ENCODE measurements at places on chromosomes 4 and X.

GRCh38 chr4:42167709-42168108, 15.3 kb upstream of the BEND4 start:
- no peak for DNase-seq

DNA sequence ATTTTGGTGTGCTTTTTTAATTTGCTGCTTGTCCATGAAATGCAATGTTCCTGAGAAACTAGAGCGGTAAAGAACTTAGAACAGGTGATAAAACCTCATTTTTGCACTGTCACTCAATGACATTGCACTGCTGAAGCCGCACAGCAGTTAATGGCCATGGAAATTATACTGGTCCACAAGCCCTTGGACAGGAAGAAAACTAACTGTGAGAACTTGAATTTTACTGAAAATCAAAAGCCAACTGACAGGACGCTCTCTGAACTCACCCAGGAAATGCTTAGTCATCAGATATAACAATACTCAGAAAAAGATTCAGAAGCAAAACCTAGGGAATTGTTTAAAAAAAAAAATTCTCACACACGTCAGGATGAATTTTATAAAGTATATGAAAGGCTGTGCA, 246.4 kb upstream of the SLC7A11 start:
- no peak for DNase-seq

- DNase-seq = no peak
Observed at GRCh38 chrX:11309220-11309619, 16.0 kb downstream of the AMELX start.

GRCh38 chr4:141706445-141706844, 70.1 kb downstream of the IL15 start:
- no peak for DNase-seq

GRCh38 chrX:50471390-50471789, 765 bp upstream of the DGKK start:
- DNase-seq = no peak

DNA sequence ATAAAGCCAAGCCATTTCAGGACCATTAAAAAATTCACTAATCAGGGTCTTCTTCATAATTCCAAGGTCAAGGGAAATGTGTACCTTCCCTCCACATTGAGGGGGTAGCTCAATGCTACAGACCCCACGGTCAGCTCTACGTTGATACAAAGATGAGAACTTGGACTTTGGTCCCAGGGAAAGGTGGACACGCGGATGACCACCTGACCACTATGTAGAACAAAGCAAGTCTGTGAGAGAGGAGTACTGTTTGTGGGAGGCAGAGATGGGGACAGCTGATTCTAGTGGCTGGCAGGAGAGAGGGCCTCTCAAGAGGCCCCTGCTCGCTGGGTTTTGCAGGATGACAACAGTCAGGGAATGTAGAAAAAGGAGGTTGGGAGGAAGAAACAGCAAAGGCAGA, 58.0 kb downstream of the SLC2A9 start:
- DNase-seq = no peak

GRCh38 chr4:134470544-134470943, 269.0 kb upstream of the PABPC4L start:
- no peak for DNase-seq

DNA sequence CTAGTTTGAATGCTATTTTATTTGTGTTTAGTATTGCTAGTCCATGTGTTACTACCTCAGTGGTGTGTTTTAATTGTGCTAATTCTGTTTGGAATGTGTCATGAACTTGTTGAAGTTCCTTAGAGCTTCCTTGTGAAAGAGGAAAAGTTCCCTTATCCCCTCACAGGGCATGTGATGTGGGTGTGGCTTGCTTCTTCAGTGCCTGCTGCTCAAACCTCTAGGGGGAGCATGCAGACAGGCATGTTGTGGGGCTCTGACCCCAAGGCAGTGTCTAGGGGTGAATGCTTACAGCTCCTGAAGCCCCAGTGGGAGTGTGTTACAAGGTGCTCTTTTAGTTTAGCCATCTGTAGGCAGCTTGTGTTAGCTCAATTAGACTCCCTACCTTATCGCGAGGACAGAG, 86.5 kb downstream of the MAGED4 start:
- DNase-seq = no peak

- no peak for DNase-seq
Observed at GRCh38 chr4:160795216-160795615, 1368.6 kb downstream of the FSTL5 start.

GRCh38 chrX:12611471-12611870, 179.7 kb upstream of the PRPS2 start:
- no peak for DNase-seq

DNA sequence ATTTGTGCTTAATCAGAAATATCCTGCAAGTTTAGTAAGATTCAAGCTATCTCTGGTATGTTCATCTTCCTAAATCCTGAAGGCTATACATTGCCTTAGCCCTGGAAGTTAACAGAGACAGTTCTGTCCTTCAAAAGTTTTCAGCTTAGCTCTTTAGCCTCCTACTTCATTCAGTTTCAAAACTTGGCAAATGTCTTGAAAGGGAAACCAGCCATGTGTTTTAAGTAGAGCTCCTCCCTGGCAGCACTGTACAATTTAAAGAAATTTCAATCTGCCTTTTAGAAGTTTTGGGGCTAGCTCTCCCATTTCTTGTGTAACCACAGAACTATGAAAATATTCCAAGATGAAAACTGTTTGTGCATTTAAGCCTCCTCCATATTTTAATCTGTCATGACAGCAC, 47.0 kb downstream of the FANCB start:
- no peak for DNase-seq

DNA sequence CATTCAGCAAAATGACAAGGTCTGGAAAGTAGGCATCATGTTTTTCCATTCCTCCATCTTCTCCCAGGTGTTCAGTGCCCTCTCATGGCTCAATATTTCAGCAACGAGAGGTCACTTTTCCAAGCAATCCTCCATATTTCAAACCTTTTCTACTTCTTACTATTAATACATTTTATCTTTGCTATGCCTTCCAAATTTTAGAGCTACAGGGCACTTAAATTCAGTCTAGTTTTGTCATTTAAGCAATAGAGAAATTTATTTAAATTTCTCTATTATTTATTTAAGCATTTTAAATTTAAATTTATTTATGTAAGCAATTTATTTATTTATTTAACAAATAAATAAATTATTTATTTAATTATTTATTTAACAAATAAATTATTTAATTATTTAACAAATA, 305.1 kb upstream of the ANXA10 start:
- DNase-seq = no peak

DNA sequence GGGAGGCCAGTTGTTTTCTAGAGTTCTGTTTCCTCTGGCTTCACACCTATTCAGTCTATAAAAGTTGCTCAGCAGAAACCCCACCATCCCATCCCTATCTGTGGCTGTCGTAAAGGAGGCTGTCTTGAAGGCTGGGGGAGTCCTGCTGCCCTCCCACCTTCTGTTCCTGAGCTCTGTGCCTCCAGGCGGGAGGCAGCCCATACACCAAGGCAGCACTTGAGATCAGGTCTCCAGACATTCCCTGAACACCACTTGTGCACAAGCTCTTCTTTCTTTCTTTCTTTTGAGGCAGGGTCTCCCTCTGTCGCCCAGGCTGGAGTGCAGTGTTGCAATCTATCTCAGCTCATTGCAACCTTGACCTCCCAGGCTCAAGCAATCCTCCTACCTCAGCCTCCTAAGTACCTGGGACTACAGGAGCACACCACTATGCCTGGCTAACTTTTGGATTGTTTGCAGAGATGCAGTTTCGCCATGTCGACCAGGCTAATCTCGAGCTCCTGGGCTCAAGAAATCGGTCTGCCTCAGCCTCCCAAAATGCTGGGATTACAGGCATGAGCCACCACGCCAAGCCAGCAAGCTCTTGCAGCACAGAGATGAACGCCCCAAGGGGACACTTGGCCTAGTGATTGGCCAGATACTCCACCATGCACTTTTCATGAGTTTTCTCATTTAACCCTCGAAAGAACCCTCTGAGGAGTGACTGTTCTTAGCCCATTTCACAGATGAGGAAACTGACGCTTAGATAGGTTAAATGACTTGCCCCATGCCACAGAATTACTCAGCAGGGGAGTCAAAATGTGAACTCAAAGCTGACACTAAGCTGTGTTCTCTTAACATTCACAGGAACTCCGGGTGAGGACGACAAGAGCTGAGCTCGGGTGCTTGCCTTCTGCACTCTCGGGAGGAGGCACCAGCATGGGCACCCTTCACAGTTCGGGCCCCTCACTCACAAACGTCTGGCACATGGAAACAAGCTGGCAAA, 55.8 kb upstream of the ENPP6 start:
- no peak for DNase-seq

- no peak for DNase-seq
Observed at GRCh38 chr4:139209470-139210063, 32.5 kb upstream of the ELF2 start.

- DNase-seq = no peak
Observed at GRCh38 chr4:1470393-1470670, 64.1 kb upstream of the NKX1-1 start.

DNA sequence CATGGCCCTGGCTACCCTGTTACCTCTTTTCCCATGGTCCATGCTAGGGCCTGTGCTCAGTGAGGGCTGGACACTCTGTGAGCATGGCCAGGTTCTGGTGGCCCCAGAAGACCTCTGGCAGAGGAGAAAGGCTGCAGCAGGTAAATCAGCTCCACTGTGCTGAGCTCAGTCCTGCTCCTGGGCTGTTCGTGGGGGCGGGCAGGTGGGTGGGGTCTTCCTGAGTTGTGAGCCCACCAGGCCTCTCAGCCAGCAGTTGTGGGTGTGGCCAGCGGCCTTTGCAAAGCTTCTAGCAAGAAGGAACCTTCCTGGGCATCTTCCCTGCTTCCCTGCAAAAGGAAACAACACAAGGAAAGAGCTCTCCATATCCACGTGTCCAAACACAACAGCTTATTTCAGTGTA, 85.3 kb upstream of the STX18 start:
- no peak for DNase-seq

- DNase-seq = no peak
Observed at GRCh38 chr4:98627531-98628257, 30.7 kb downstream of the TSPAN5 start.

DNA sequence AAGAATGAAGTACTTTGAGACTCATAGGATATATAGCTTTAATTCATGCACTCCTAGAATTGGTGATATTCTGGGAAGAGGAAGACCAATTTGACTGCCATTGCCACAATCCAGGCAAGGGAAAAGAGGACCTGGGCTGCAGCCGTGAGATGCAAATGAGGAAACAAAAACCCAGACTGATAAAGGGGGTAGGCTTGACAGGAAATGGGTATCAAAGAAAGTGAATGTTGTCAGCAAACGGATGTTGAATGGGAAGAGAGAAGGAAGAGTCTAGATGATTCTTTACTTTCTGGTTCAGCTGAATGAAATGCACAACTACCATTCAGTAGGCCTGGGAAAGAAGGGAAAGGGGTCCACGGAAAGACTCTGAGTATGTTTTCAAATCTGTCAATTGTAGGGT, 17.1 kb upstream of the ARHGEF6 start:
- no peak for DNase-seq

GRCh38 chrX:79146640-79147390, 2.3 kb downstream of the GPR174 start:
- no peak for DNase-seq

DNA sequence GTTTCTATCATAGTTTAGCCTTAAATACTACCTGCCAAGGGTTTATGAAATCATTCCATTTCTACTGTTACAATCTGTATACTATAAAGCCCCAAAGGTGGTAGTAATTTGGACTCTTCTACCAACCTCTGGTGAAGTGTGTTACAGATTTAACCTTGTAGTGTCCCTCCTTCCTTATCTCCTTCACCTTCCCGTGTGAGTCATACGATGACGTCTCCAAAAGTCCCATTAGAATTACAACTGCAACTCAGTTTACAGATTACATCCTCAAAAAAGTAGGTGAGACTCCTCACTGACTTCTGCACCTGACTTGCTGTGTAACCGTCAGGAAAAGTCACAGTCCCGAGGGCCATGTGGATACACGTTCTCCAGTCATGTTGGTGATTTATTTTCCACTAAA, 219.0 kb downstream of the DCTD start:
- DNase-seq = no peak

DNA sequence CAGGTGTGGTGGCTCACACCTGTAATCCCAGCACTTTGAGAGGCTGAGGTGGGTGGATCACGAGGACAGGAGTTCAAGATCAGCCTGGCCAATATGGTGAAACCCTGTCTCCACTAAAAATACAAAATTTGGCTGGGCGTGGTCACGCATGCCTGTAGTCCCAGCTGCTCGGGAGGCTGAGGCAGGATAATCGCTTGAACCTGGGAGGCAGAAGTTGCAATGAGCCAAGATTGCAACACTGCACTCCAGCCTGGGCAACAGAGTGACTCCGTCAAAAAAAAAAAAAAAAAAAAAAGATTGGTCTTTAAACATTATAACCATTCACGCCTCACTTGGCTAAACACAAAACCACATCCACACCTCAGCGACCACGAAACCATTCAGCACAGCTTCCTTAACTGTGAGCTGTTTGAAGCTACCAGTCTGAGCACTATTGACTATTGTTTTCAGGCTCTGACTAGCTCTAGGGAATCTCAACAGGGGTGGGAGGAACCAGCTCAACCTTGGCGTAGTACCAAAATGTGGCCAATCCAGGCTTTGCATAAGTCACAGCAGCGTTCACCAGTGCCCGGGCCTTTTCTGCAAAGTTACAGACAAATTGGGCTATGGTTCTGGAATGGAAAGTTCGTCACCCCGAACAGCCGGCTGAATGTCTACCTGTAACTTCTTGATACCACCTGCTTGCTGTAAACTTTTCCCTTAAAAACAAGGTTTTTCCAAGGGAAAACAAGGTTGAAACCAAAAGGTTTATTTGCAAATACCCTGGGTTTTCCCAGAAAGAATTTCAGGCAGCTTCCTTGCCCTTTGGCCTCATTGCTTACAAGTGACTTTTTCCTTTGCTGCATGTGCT, 73.6 kb upstream of the DHX15 start:
- no peak for DNase-seq

GRCh38 chrX:72029483-72030411, 102.0 kb downstream of the RTL5 start:
- no peak for DNase-seq

DNA sequence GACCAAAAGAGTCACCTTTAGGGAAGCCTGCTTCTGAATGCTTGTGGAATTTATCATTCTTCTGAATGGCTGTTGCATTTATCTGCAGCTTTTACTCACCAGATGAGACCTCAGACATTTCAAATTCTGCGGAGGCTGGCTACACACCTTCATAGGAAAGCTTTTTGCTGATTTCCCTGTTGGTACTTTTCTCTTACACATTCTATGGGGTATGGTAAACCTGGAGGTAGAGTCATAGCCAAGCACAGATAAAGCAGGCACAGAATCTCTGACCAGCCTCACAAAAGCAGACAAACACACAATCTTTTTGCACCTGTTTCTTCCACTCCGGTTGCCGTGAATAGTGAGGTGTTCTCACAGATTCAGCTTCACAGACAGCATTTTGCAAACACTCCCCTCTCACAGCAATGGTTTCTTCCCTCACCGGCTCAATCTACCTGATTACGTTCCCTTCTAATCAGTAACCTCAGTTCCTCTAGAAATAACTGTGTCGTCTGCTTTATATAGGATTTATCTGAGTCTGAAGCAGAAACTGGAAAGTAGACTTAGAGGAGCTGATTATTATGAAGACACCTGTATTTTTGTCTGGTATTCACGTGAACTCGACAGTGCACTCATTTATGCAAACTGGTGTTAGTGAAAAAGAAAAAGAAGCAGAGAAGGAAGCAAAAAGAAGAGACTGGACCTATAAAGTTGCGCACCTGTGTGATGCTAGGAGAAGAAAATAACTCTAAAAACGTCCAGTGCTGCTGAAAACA, 83.1 kb downstream of the DMD start:
- DNase-seq = no peak

- DNase-seq = no peak
Observed at GRCh38 chr4:77950203-77950602, 87.6 kb downstream of the MRPL1 start.

- DNase-seq = no peak
Observed at GRCh38 chr4:146470604-146471003, 51.1 kb downstream of the SLC10A7 start.

- DNase-seq = no peak
Observed at GRCh38 chr4:59503731-59504130, 1696.4 kb upstream of the ADGRL3 start.

Measured in CD4-positive, alpha-beta T cell treated with Interferon alpha-2 for 1 hour (primary cell).